Stromal cell of bone marrow (primary cell): ENCODE measurements at places on chromosomes 5 and 9.

- DNase-seq = no peak
These were observed 282.1 kb downstream of the CRB2 start for GRCh38 chr9:123637945-123638634.

- peak; percentile 51 for DNase-seq
These were observed 1.4 kb upstream of the ETF1 start for GRCh38 chr5:138544181-138545134.

DNA sequence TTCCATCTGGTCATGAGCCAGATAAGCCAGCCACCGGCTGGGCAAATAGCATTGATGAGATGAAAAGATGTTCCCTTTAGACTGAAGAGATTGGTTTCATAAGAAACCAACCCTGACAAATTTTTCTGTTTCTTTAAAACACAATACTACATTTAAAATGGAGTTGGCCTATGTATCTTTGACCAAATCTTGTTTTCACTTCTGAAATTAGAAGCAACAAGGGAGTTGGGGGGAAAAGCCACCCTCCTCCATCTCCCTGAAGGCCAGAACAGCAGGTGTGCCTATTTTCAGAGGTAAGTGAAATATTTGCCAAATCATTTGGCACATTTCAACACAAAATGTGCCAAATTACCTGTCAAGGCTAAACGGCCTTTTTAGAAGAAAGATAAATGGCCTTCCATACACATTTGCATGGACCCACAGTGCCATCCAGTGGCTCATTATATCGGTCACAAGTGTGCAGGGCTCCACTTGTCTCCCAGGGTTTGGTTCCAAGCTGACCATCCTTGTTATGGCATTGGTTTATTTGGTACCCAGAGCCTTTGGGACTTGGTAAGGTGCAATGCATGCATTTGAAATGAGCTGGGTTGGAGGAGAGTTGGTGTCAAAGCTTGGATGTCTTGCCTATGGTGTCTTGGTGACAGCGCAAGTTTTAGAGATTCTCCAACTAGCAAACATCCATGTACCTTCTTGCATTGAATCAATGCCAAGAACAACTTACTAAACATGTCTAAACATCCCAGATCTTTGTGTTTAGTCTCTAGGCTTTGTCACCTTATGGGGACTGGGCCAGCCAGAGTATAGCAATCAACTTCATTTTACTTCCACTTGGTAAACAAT lies 372.0 kb upstream of the KIF2A start:
- DNase-seq = peak; percentile 40

- peak; percentile 44 for DNase-seq
These were observed 35.6 kb downstream of the NIM1K start for GRCh38 chr5:43227655-43228054.

DNA sequence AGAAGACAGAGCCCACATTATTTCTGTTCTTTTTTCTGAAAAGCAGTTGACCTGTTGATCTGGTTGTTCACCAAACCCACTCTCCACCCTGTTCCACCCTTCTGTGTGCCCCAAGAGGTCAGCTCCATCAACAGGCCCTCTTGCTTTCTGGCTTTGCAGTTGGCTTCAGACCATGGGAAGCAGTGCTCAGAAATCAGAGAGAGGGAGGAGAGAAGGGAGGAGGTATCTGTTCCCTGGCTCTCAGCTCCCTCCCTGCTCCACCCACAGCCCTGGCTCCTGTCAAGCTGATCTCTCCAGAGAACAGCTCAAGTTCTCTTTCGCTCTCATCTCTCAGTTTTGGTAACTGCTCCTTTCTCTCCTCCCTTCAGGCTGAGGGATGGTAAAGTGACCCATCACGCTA lies 144.2 kb upstream of the RAI14 start:
- peak; percentile 66 for DNase-seq

- DNase-seq = no peak
These were observed 5.4 kb upstream of the FOXB2 start for GRCh38 chr9:77013932-77014596.
